ENCODE measurements at places on chromosomes 7 and 10. TPM values are rescaled to one million over a fixed set of nuclear protein-coding genes. Genes with fewer than 3 reads are reported as not detected.

Gene ABCC2
- 0.19 TPM for polyA plus RNA-seq

Gene CUZD1
- polyA plus RNA-seq = 0.22 TPM

Gene EGFR
- 48.7 TPM for polyA plus RNA-seq

Gene ASB10
- not detected for polyA plus RNA-seq

Gene MACC1
- 0.03 TPM for polyA plus RNA-seq

Gene PPP2R2D
- 21.3 TPM for polyA plus RNA-seq

Gene ZNF479
- polyA plus RNA-seq = not detected

Gene CYP2E1
- polyA plus RNA-seq = 0.31 TPM

Gene HYAL4
- polyA plus RNA-seq = not detected

Gene TMEM229A
- not detected for polyA plus RNA-seq

Gene HMX3
- polyA plus RNA-seq = not detected

Gene MMP21
- polyA plus RNA-seq = not detected

Gene ELMO1
- polyA plus RNA-seq = not detected

Gene FEZF1
- not detected for polyA plus RNA-seq

Gene ZNF37A
- 8.3 TPM for polyA plus RNA-seq

Gene HSPA12A
- polyA plus RNA-seq = 5.6 TPM

Gene PPIF
- 50.8 TPM for polyA plus RNA-seq

Gene C1QL3
- 0.39 TPM for polyA plus RNA-seq

Gene NKX1-2
- not detected for polyA plus RNA-seq

Gene XRCC2
- polyA plus RNA-seq = 1.4 TPM

Gene SP8
- not detected for polyA plus RNA-seq

Gene PTF1A
- polyA plus RNA-seq = not detected

Gene CABCOCO1
- 1.2 TPM for polyA plus RNA-seq

Gene SNCG
- polyA plus RNA-seq = 2.8 TPM

Gene C10orf62
- polyA plus RNA-seq = not detected

Gene MRPS17
- 22.3 TPM for polyA plus RNA-seq

Gene ARHGEF35
- polyA plus RNA-seq = 5.8 TPM

Gene PRKG1
- polyA plus RNA-seq = 10.7 TPM

Gene ZPBP
- not detected for polyA plus RNA-seq

Gene ZNF680
- 3.6 TPM for polyA plus RNA-seq

Gene ASAH2
- 3.4 TPM for polyA plus RNA-seq

Gene ADRB1
- polyA plus RNA-seq = not detected

Gene PVRIG
- 0.34 TPM for polyA plus RNA-seq

Gene SPDYE9
- 0.38 TPM for polyA plus RNA-seq

Gene ZNF365
- polyA plus RNA-seq = 1.4 TPM

Gene EPHA1
- polyA plus RNA-seq = 0.80 TPM

Gene MPP7
- 0.09 TPM for polyA plus RNA-seq

Gene CCDC172
- not detected for polyA plus RNA-seq

Gene FAM241B
- 0.42 TPM for polyA plus RNA-seq

Gene NRCAM
- polyA plus RNA-seq = 5.6 TPM

Gene SPDYE5
- polyA plus RNA-seq = 0.38 TPM

Gene CAMK2B
- 0.79 TPM for polyA plus RNA-seq

Gene PRLHR
- not detected for polyA plus RNA-seq

Gene FAM25G
- polyA plus RNA-seq = 1.4 TPM

Gene FRAT1
- polyA plus RNA-seq = 0.75 TPM

Gene CFAP43
- 0.14 TPM for polyA plus RNA-seq

Gene STEAP4
- polyA plus RNA-seq = not detected

Gene ADAM22
- 0.09 TPM for polyA plus RNA-seq

Gene APBB1IP
- 25.0 TPM for polyA plus RNA-seq

Gene HOXA2
- not detected for polyA plus RNA-seq

All from GM23248 (cell line).